ENCODE measurements at places on chromosomes 5 and 9. TPM values are rescaled to one million over a fixed set of nuclear protein-coding genes. Genes with fewer than 3 reads are reported as not detected.

Gene SLC1A3
- not detected for total RNA-seq

GRCh38 chr9:108271646-108272348 is 584.0 kb downstream of the ACTL7B start:
- no peak for DNase-seq

DNA sequence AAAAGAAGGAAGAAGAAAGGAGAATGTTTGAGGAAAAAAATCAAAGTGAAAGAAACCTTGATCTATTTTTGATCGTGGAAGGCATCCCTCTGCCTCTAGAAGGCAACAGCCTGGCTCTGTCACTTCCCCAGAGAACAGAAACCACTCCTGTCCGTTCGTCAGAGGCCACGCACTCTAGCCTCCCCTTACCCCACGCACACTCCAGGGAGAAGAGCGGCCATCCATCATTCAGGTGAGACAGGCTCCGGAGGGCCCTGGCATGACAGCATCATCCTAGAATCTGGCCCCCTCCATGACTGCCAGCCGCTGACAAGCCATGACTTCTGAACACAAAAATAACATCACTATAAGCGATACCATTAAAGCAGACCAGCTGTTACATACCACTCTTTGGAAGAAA is 135.8 kb downstream of the ROR2 start:
- DNase-seq, result no peak

DNA sequence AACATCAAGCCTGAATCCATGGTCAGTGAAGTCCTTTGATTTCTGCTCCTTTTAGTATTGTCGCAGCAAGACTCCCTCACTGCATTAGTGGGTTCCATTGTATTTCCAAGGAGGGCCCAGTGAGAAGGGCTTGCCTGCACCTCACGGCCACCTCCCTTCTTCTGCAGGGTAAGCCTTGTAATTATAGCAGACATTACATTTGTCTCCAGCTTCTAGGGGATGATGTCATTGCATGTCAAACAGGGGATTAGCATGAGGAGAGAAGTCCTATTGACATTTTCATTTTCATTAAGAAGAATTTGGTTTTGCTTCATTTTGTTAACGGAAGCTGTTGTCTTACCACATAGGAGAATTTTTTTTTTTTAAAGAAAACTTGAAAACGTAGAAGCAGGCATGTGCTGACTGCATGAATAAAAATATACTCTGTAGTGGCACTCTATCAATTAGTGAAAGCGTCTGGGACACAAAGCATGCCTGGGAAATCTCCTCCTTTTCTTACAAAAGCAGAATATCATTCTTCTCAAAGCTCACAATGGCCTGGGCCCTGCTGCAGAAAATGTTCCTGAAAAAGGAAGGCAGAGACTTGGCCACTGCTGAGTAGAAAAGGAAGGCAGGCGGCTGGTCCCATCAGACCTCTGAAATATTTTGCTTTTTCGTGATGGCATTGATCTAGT is 27.1 kb downstream of the MAP1B start:
- DNase-seq, result no peak

DNA sequence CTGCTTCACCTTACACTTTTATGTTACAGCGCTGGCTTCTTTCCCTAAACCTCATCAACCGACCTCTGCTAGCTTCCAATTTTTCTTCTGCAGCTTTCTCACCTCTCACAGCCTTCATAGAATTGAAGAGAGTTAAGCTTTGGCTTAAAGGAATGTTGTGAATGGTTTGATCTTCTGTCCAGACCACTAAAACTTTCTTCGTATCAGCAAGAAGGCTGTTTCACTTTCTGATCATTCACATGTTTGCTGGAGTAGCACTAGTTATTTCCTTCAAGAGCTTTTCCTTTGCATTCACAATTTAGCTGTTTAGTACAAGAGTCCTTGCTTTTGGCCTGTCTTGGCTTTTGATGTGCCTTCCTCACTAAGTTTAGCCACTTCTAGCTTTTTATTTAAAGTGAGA is 49.5 kb downstream of the NR3C1 start:
- no peak for DNase-seq

Gene SPATA31E1
- total RNA-seq, result not detected

Gene FGF18
- total RNA-seq, result 0.50 TPM

Gene CEP72
- total RNA-seq, result 8.5 TPM

Gene ANKRD33B
- total RNA-seq, result 5.3 TPM

DNA sequence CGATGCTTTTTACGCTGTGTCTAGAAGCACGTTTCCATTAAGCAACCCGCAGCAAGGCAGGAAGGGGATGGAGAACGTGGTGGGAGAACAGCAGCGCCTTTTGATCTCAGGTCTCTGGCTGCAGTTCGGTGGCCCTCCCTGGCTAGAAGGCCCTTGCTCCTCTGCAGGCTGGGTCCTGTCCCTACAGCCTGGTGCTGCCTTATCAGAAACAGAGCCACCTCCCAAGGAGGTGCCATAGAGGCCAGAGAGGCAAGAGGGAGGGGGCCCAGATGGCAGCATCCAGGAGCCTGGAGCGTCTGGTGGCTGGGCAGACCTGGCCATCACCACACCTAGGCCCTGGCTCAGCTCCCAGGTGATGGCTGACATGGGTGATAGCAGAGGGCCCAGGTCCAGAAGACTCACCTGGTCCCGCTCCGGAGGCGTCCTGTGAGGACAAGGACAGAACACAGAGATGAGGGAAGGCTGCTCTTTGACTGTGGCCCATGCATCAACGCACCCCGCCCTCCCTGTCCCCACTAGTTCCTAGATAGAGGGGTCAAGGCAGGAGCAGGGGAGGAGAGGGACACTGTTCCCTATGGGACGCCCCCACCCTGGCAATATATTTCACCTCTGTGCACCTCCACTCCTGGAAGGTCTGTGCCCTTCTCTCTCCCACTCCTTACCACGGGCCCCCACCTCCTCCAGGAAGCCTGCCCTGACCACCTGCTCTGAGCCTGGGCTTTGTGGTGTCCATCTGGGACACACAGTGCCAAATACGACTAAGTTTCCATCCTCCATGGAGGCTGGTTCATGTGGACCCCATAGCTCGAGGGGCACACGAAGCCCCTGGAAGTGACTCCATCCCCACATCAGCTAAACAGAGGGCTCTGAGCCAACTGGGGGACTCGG is 41.6 kb upstream of the SARDH start:
- DNase-seq, result no peak

DNA sequence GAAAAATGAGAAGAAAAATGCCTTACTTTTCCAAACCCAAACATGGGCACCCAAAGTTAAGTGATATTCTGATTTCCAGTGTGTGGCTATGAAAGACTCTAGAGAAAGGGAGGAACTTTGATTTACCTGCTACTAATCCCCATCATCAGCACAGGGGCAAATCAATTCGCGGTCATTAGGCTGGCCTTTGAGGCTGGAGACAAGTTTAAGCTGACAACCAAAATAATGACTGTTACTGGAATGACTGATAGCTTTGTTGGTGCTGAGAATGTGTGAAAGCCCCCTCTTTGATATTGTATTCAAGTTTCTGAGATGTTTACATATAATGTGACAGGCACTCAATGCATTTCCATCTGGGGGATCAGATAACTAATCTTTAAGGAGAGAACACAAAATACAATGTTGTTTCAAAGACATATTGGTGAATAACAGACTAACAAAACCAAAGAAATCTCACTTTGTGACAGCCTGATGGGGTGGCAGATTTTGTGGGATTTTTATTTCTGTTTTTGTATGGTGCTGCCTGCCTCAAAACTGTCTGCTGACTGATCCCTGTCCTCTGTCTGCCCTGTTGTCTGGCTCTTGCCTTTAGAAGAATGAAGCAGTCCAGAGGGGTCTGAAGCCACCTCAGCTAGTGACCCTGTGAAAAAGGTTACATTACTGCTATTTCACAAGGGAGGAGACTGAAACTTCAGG is 12.6 kb upstream of the INSYN2B start:
- DNase-seq, result no peak

DNA sequence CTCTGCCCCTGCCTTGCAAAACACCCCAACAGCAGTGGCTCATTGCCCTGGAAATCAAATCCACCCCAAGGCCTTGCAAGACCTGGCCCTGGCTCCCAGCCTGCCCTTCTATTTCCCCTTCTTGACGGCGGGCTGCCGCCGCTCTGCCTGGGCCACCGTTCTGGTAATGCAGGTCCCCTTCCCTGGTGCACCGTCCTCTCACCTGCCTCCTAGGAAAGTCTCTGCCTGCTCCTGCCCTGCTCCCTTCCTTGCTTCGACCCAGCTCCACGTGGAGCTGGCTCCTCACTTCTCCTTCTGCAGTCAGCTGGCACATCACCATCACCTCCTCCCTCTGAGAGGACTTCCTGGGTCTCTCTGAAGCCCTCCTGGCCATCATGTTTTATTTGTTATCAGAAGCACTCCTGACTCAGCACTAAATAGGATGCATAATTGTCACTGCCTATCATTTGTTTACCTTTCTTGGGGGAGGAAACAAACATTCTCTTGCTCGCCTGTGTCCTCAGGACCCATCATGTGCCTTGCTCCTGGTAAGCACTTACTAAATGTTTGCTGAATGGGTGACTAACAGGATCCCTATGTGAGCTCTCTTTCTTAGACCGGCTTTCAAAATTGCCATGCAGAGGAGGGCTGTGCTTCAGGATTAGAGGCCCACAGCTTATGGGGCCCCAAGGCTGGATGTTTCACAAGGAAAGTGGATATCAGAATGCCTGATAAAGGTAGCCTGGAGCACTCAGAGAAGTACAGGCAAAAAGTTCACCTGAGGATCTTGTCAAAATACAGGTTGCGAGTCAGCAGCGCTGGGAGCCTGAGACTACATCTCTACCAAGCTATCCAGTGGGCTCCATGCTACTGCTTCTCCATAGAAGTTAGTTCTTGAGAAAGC is 19.6 kb upstream of the C5orf47 start:
- no peak for DNase-seq

Gene MEIKIN
- total RNA-seq, result 1.5 TPM

DNA sequence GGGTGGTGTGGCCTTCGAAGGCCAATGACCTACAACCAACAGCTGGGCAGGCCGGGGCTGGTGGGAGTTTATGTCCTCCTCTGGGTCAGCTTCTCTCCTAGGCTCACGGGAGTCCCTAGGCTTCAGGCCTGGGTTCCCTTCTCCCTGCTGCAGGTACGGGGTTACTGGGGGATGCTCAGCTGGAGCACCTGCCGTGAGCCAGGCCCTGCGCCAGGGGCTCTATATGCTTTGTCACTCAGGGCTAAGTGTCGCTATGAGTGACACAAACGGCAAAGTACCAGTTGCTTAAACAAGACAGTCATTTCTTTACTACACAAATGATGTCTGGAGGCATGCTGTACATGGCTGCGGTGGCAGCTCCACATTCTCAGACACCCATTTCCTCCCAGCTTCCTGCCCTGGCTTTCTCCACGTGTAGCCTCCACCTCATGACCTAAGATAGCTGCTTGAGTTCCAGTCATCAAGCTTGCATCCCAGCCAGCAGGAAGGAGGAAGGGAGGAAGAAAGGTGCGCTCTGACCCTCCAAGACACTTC is 22.5 kb upstream of the NINJ1 start:
- DNase-seq, result no peak

- no peak for DNase-seq
Observed at GRCh38 chr9:125995006-125995405, 247.8 kb downstream of the PBX3 start.

Measured in T-helper 17 cell (primary cell).